ENCODE measurements at places on chromosomes 1 and 21. TPM values are rescaled to one million over a fixed set of nuclear protein-coding genes. Genes with fewer than 3 reads are reported as not detected.

DNA sequence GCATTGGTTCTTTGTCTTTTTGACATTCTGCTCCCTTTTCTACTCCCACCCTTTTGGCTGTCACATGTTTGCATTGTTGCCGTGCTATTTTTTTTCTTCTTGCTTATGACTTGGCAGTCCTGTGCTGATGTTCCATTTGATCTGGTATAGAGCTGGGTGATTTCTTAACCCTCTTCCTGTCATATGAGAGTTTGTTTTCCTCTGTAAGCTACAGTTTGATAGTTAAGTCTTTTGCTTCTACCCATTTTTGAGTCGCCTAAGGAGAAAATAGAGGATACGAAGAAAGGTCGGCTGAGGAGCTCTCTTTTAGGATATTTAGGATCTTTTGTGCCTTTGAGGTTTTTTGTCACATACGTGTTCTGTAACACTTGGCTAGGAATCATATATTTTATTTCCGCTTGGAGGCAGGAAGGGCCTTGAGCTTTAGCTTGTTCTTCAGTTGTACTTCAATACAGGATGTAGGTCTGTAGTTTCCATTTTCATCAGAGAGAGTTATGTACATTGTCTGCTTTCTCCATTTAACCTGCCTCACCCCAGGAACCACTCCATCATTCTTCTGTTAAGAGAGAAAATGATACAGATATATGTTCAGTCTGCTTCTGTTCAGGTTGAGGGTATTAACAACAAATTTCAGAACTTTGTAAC, 150.7 kb downstream of the BACH1 start:
- DNase-seq = no peak

- no peak for DNase-seq
These were observed 103.3 kb downstream of the PAPPA2 start for GRCh38 chr1:176566004-176566975.

GRCh38 chr1:5720484-5720883, 271.7 kb downstream of the NPHP4 start:
- no peak for DNase-seq

DNA sequence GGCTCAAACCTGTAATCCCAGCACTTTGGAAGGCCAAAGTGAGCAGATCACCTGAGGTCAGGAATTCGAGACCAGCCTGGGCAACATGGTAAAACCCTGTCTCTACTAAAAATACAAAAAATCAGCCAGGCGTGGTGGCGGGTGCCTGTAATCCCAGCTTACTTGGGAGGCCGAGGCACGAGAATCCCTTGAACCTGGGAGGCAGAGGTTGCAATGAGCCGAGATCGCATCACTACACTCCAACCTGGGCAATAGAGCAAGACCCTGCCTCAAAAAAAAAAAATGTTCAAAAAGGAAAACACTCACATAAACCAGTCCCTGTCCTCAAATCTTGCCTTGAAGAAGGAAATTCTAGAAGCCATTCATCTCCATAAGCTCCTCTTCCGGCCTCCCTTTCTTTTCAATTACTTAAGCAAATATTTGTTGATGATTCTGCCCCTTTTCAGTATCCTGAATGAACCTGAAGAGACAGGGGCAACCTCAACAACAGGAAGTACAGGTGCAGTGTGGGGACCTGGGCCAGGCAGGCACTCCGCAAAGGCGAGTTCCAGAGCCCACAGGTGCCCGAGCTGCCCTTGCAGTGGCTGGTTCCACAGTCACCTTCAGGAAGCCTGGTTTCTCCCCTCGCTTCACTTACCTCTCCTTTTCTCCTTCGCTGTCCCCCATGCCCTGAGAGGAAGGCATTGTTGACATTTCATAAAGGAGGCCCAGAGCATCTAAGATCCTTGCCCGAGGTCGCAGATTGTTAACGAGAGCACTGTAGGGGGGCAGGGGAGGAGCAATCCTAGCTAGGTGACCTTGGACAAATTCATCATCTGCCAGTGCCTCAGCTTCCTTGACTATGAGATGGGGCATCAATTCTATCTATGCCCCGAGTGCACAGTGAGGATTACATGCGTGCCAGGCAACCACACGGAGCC, 8.9 kb upstream of the LEFTY1 start:
- no peak for DNase-seq

The GNAT2 gene
- total RNA-seq = not detected
